Astrocyte (in vitro differentiated cells and primary cell): ENCODE measurements at places on chromosomes 2 and 18.

DNA sequence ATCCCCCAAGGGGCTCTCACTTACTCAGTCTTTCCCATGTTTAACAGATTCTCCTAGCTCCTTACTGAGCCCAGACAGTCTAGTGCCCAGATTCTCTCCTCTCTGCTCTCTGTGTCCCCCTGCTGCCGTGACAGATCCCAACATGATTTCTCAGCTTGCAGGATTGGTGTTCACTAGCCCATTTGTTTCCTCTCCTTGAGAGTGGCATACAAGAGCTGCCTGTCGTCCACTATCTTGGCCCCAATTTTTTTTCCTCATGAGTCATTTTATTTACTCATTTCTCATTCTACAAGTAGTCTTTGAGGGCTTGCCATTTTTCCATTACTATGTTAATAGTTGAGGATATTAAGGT, 199.9 kb upstream of the FN1 start:
- peak; percentile 77 for DNase-seq

GRCh38 chr2:43318791-43319190, 92.4 kb upstream of the ZFP36L2 start:
- DNase-seq, result peak; percentile 65

- no peak for DNase-seq
These were observed 129.9 kb upstream of the CHST9 start for GRCh38 chr18:27314996-27315395.

- DNase-seq, result no peak
These were observed 54.2 kb upstream of the ACSL3 start for GRCh38 chr2:222806526-222807137.

DNA sequence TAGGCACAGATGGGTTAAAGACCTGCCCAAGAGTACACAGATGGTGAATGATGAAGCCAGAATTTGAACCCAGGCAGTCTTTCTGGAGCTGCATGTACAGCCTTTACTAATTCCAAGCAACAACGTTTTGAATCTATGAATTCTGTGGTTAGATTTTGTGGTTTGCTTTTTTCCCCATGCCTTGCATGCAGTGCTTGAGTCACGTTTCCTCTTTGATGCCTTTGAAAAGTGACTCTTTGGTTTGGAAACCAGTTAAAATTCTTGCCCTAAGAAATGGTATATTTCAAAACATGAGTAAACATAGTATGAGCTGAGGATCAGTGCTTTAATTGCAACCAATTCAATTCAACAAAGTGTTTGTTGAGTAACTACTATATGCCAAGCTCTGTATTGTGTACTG, 48.2 kb upstream of the PPM1B start:
- DNase-seq, result peak; percentile 88

DNA sequence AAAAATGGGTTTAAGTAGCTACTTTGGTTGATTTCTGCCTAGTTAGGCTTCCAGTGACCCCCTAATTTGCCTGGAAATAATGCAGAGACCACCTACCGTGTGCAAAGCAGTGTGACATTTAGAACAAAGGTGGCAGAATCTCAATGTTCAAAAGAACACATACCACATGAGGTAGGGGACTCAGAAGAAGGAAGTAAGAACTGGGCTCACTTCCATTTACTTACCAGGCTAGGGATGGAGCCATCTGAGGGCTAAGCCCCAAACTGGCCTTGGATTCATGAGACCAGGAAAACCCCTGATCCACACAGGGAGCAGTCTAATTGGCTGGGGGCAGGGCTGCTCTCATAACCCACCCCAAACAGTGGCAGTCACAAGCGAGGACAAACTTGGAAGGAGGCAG, 190.7 kb downstream of the NCKAP5 start:
- no peak for DNase-seq

- DNase-seq, result no peak
These were observed 24.4 kb downstream of the LBH start for GRCh38 chr2:30255466-30256408.

DNA sequence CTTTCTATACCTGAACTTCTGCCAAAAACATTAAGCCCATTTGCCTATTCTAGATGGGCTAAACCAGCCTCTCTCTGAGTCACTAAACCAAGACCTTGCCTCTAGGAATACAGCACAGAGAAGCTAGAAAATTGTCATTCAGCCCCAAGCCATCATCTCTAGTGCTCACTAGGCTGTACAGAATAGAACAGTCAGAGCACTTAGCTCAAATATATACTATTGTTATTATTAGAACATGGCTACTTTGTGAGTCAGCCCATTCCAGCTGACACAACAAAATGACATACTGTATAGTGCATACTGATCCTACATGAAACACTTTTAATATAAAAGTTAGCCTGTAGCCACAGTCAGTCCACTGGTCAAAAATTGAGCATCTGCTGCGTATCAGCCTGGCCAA, 418.8 kb downstream of the NRXN1 start:
- DNase-seq, result peak; percentile 58

GRCh38 chr2:119025013-119025412, 83.0 kb downstream of the MARCO start:
- no peak for DNase-seq

DNA sequence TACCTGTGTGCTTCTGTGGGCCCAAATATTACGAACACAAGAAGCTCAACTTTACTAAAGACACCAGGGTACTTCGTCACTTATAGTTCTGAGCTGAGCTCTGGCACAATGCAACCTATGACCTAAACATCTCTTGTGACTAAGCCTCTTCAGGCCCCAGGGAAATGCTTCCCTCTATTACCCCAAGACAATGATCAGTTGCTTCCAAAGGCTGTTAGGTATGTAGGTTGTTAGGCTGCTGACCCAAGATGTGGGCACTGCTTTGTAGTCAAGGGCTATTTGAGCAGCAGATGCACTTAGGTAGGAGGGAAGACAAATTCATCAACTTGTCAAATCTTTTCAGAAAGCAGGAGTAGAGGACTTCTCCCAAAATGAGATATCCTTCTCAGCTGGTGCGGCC, 640.1 kb downstream of the EPHA4 start:
- no peak for DNase-seq

- DNase-seq, result peak; percentile 36
These were observed 6.2 kb downstream of the MRPS5 start for GRCh38 chr2:95115418-95115817.

DNA sequence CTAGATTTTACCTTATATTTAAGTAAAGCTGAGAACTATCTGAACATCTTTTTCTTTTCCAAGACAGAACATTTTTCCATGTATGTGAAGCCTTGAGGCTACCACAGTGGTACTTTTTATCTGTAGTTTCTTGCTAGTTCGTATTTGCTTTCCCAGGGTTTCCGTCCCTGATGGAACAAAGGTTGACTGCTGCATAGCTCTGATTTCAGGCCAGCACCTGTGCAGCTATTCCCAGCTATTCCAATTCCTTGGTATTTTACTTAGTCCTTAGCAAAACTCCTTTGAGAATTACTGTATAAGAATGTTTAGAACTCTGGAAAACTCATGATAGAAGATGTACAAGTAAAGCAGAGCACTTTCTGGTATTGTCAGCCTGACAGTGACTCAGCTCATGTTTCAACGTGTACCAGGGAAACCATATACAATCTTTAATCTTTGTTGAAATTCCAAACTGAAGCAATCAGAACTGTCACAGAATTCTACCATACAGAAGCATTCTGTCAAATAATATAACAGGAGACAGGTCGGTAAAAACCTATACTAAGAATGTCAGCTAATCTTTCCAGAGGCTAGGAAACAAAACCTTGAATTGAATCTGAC, 162.2 kb downstream of the PKP4 start:
- DNase-seq, result no peak

GRCh38 chr2:130744287-130745117, 10.8 kb upstream of the AMER3 start:
- no peak for DNase-seq

- DNase-seq, result peak; percentile 72
These were observed 24.2 kb upstream of the C2orf42 start for GRCh38 chr2:70214953-70215549.

- peak; percentile 76 for DNase-seq
These were observed 265.7 kb upstream of the HS6ST1 start for GRCh38 chr2:128584296-128584890.

GRCh38 chr2:16623031-16623430, 42.6 kb downstream of the CYRIA start:
- DNase-seq, result peak; percentile 97

DNA sequence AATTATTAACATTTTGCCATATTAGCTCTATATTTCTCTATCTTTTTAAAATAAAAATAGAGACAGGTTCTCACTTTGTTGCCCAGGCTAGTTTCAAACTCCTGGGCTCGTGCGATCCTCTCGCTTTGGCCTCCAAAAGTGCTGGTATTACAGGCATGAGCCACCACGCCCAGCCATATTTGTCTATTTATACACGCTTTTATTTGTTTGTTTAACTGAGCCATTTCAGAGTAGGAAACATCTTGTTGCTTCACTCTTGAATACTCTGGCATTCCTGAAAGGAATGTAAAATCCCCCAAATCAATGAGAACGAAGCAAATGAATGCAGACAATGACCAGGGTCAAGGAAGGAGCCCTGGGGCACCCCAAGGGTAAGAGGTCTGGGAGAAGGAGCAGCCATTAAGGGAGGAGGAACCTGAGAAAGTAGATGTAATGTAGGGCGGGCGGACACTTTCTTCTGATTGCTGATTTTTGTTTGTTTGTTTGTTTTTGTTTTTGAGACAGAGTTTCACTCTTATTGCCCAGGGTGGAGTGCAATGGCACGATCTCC, 31.7 kb upstream of the RAB1A start:
- no peak for DNase-seq

DNA sequence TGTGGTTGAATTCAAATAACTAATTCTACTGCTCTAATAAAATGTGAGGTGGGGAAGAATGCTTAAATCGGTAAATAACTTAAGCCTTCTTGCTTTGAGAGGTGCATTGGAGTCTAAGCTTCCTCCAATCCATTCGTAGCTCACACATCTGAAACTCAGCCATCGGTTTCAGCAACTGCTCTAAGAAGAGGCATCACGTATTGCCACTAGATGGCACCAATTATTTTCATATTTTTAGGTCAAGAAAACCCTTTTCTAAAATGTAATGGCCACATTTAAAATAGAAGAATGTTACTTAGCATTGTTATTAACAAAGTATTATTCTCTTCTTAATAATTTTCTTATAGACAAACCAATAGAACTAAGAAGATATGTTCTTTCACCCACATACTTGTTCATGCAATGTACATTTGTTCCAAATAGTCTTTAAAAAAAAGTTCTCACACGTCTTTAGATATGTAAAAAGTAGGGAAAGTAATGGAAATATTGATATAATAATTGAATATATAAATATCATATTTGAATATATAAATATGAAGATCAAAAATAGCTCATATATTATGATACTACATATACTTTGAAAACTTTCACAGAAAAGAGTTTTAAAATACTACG, 229.8 kb downstream of the CCDC178 start:
- peak; percentile 4 for DNase-seq

DNA sequence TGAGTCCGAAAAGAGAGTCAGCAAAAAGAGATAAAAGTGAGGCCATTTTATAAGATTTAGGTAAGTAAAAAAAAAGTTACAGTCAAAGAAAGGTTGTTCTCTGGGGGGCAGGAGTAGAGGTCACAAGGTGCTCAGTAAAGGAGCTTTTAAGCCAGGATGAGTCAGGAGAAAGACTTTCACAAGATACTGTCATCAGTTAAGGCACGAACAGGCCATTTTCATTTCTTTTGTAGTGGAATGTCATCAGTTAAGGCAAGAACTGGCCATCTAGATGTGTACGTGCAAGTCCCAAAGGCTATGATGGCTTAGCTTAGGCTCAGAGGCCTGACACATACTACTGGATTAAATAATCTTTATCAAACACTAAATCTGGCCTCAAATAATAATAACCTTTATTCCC, 1207.3 kb upstream of the FAM98A start:
- no peak for DNase-seq

DNA sequence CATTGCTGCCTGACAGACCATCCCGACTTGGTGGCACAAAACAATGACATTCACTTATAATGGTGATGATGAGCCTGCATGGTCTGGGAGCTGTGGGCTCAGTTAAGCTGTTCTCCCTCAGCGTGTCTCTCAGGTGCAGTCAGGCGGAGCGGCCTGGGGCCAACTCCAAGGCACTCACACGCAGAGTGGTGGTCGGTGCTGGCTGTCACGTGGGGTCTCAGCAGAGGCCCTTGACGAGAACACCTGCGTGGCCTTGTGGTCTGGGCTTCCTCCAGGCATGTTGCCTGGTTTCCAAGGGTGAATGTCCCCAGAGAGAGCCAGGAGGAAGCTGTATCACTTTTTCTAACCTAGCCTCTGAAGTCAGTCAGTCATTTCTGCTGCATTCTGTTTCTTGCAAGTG, 29.8 kb downstream of the ARMC9 start:
- DNase-seq, result no peak

DNA sequence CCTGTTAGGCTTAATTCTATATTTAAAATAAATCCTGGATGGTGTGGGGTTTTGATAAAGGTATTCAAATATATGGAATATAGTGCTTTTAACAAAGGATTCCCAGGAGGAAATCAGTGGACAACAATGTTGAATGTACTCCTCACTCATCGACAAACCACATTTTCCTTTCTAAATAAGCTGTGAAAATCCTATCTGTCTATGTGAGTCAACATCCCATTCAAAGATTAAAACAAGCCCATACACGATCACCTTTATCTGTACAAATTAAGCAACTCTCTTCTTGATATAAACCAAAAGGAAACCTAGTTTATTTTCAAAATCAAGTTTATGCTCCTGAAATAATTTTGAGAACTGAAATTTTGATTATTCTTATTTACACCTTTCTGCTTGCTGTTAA, 153.4 kb downstream of the ERBB4 start:
- DNase-seq, result peak; percentile 21

DNA sequence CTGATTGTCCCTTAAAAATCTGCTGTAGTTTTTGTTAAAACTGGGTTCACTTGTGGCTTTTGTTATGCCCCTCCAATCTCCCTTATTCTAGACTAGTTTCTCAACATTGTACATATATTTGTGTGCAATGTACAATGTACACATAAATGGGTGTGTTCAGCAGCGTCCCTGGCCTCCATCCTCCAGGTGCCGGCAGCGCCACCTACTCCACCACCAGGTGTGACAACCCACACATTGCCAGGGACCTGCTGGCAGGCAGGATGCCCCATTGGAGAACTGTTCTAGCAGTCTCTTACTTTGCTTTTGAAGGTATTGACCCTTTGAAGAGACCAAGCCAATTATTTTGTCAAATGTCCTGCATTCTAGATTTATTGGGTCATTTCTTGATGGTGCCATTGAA, 75.4 kb downstream of the SH3RF3 start:
- DNase-seq, result no peak

GRCh38 chr2:25158096-25158852, 10.1 kb downstream of the POMC start:
- DNase-seq, result no peak

DNA sequence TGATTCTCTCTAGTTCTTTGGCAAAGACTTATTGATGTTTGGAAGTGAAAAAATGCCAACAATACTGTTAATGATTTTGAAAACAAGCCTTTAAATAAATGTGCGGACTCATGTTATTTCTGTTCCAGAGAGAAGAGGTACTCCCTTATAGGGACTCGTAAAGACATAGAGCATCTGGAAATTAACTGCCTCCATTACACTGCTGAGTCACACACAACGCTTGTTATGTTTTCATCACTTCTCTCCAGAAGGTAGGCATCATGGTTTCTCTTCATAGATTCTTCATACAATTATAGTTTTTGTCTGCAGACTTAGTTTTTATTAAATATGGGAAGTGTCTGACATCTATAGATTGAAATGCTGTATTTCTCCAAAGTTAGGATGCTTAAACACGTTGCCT, 302.5 kb upstream of the EPC2 start:
- no peak for DNase-seq
